ENCODE measurements at places on chromosomes 13 and 19.

DNA sequence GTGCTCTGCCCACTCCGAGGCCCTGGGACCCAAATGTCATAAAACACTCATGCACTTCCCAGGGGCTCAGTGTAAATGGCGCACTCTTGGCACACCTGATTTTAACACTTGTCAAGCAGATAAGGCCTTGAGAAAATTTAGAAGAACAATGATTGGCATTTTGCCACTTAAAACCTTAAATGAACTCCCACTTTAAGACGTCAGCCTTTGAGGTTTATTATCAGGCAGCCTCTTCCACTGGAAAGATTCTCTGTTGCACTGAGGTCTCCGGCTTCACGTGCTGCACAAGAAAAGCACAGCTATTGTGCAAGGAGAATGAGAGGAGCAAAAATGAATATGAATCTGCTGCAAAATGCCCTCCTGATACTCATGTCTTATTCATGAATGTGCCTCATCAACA lies 38.5 kb upstream of the ATP11A start:
- DNase-seq: no peak

DNA sequence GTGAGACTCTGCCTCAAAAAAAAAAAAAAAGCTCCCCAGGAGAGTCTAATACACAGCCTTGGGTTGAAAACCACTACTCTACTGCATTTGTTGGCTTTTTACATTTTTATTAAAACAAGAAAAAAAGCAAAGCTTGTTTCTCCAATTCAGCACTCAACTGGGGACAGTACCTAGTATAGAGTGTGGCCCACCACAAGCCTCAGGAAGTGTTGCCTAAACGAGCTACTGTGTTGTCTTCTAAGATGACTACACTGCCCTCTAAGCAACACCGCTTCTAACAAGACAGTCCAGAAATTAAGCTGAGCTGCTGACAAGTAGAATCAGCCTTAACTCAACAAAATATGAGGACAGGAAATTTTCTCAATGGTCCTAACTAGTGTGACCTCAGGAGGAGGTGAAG lies 522.2 kb downstream of the FGF9 start:
- no peak for DNase-seq

GRCh38 chr19:45362291-45362690 lies 8.1 kb downstream of the ERCC2 start:
- DNase-seq: no peak

DNA sequence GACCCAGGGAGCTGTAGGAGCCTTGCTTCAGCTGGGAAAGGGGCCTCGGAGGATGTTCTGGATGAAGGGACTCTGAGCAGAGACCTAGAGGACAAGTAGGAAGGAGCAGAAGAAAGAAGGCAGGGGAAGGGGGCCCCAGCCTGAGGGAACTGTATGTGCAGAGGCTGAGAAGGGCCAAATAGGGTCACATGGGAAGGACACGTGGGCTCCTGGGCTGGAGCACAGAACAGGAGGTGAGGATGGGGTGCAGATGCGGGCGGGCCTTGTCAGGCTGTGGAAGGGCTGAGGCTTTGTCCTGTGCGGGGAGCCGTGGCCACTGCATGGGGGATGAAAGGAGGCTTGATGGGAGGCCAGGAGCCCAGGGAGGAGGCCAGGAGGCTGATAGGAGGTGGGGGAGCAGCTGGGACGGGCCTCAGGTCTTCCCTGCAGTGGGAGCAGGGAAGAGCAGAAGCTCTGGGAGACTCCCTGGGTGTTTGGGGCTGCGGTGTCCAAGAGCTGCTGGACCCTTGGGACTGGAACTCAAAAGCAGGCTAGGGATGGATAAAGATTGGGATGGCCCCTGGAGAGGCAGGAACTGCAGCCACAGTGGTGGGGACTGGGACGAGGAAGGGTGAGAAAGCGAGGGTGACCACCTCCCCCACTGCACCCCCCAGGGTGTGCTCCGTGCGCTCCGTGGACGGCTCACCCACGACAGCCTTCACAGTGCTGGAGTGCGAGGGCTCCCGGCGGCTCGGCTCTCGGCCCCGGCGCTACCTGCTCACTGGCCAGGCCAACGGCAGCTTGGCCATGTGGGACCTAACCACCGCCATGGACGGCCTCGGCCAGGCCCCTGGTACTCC lies 11.4 kb upstream of the LTBP4 start:
- DNase-seq: no peak

DNA sequence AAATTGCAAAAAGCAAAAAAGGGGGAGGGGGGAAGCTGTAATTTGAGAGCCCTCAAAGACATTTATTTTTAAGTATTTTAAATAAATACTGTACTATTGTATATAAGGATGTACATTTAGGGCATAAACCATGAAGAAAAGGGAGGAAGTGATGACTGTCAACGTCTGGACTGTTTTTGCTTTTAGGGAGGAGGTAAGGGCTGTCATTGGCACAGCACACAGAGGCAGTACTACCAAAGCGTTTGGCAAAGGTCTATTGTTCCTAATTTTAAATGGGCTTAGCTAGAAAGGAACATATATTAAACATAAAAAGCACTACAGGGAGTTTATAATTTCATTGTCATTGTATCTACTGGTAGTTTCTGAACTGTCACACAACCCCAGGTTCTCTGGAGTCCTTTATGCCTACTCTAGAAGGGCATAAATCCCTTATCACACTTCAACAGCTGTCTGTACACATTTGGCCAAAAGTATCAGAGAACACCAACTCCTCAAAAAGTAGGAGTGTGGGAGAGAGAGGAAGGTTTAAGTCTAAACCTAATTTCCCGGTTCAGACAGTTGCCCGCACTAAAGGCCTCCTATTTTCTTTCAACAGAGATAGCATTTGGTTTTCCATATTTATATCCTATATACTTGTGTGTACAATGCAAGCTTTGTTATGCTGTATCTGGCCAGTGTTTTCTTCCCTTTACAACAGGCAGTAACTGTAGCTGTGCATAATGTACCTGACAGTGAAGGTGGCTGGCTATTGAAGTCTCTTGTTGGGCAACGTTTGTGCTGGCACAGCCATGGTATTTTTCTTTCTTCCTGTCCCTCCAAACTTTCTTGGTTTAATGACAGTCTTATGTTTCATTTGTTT lies 406.2 kb downstream of the KLF5 start:
- no peak for DNase-seq

GRCh38 chr19:9791552-9792205 lies 23.1 kb upstream of the ZNF846 start:
- peak; percentile 92 for DNase-seq

GRCh38 chr13:26722321-26722720 lies 38.3 kb downstream of the GPR12 start:
- no peak for DNase-seq

- DNase-seq: peak; percentile 12
These were observed 160.4 kb upstream of the GPC6 start for GRCh38 chr13:93066187-93066586.

DNA sequence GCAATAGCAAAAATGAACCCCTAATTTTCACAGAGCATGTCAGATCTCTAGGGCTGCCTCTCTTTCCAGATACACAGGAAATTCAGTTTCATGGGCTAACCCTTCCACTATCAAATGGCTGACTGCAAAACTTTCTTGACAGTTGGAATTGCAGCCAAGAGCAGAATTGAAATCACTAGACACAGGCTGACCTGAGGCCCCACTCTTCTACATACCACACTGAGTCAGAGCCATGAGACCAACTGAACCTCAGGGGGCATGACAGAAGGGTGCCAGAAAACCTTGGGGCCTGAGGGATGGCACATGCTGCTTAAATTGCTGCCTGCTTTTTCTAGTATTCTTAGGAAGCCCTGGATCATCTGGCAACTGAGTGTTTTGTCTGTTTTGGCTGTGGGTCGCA lies 1.7 kb upstream of the DLEU7 start:
- peak; percentile 3 for DNase-seq

GRCh38 chr19:10593820-10594637 lies 6.9 kb upstream of the AP1M2 start:
- no peak for DNase-seq

- peak; percentile 43 for DNase-seq
These were observed 20.2 kb upstream of the ERVV-1 start for GRCh38 chr19:52993342-52994178.

Data from GM04504 (cell line).